ENCODE measurements at places on chromosomes 7 and 10.

GRCh38 chr7:115953592-115954255 lies 76.8 kb downstream of the TFEC start:
- H3K4me3 ChIP-seq = no peak overlapping the region
- H3K27ac ChIP-seq = no peak overlapping the region
- H3K27me3 ChIP-seq = no peaks in the 10 kb centered on the region
- H3K4me1 ChIP-seq = no peaks in the 10 kb centered on the region
- H3K36me3 ChIP-seq = no peaks in the 10 kb centered on the region
- no peak for DNase-seq

DNA sequence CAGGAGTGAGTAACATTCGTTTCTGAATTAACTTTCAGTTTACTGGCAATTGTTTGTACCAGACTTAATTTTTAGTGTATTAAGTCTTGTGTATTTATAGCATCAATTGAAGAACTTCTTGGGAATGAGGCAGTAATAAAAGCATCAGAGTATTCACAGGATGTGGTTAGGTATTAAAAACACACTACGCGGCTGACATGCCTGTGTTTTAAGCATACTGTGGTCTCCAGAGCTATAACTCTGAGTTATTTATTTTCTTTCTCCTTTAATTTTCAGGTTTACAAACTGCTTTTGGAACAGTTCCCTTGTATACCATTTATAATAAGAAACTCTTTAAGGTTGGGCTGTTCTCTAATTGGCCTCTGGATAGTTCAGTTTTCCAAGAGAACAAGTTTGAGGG lies 626.1 kb upstream of the NRG3 start:
- H3K27ac ChIP-seq = no peak overlapping the region
- no peak for DNase-seq
- no peaks in the 10 kb centered on the region for H3K36me3 ChIP-seq
- H3K4me1 ChIP-seq = no peaks in the 10 kb centered on the region

- no peaks in the 10 kb centered on the region for H3K27me3 ChIP-seq
- no peak overlapping the region for H3K4me3 ChIP-seq
- no peak for DNase-seq
- H3K36me3 ChIP-seq = no peaks in the 10 kb centered on the region
Measured at GRCh38 chr10:122213766-122214165, 57.3 kb upstream of the BTBD16 start.

- DNase-seq = peak; percentile 30
- peak overlapping the region; percentile 71 for H3K4me3 ChIP-seq
- H3K36me3 ChIP-seq = no peaks in the 10 kb centered on the region
- peaks cover 8% of the 10 kb centered on the region for H3K4me1 ChIP-seq
- no peaks in the 10 kb centered on the region for H3K27me3 ChIP-seq
Measured at GRCh38 chr7:32941681-32942414, 15.4 kb upstream of the FKBP9 start.

DNA sequence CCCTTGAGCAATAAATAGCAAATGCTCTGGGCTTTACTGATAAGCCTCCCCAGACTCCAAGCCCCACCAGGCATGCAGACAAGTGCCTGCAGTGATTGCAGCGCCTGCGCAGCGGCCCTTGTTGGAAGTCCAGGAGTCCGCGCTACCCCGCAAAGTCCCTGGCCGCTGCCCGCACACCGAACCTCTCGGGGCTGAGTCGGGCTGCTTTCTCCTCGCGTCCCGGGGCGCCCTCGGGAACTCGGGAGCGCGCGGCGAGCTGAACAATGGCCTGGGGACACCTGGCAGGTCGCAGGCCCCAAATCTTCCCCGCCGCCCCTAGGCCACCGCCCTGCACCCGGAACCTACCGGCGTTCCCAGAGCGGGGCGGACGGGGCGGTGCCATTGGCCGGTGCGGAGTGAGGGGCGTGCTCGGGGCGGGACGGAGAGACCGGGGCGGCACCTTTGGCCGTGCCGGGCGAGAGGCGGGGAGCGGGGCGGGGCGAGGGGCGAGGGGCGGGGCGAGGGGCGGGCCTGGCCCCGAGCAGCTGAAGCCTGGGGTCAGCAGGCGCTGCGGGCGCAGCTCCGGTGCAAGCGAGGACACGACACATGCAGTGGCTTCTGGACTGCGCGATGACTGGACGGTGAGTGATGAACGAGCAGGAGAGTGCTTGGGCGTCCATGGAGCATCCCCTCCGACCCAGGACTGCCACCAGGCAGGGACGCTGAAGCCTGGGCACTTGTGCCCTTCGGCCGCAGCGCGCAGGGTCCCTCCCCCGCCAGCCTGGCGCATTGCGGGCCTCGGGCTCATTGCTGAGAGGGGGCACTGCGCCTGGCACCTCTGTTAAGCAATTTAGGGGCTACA lies at the start of gene RASSF4:
RASSF4 (plus strand) TSS at position 556 of the 841 bp plus-strand sequence. CDS start 10,401 bp downstream, outside the sequence.
- H3K27ac ChIP-seq = peak within 1 kb of the TSS; percentile 73
- H3K36me3 ChIP-seq = no peaks in the 10 kb centered on the region
- peaks cover 8% of the 10 kb centered on the region for H3K4me1 ChIP-seq
- H3K27me3 ChIP-seq = no peaks in the 10 kb centered on the region
- DNase-seq = peak; percentile 92
- peak within 1 kb of the TSS; percentile 71 for H3K4me3 ChIP-seq

GRCh38 chr7:89695241-89695640 lies 459.0 kb upstream of the STEAP1 start:
- DNase-seq = no peak
- no peak overlapping the region for H3K4me3 ChIP-seq
- H3K27ac ChIP-seq = no peak overlapping the region
- H3K36me3 ChIP-seq = no peaks in the 10 kb centered on the region
- no peaks in the 10 kb centered on the region for H3K27me3 ChIP-seq

DNA sequence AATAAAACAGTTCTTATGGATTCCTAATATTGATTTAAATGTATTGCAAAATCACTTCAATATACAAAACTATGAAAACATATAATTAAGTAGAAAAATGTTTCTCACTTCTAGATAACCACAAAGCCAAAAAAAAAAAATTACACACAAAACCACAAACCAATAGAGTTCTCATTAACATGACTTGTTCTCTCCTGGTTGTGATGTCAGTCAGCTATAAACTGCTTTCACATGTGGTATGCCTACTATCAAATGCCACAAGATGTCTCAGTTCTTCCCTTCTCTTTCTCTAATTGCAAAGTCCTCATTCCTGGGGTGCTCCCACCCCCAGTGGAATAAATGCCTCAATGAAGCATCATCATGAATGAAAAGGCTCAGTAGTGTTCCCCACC lies 16.6 kb downstream of the GNAI1 start:
- no peak overlapping the region for H3K27ac ChIP-seq
- no peak for DNase-seq
- no peaks in the 10 kb centered on the region for H3K27me3 ChIP-seq
- peaks cover 4% of the 10 kb centered on the region for H3K4me1 ChIP-seq
- H3K36me3 ChIP-seq = no peaks in the 10 kb centered on the region

DNA sequence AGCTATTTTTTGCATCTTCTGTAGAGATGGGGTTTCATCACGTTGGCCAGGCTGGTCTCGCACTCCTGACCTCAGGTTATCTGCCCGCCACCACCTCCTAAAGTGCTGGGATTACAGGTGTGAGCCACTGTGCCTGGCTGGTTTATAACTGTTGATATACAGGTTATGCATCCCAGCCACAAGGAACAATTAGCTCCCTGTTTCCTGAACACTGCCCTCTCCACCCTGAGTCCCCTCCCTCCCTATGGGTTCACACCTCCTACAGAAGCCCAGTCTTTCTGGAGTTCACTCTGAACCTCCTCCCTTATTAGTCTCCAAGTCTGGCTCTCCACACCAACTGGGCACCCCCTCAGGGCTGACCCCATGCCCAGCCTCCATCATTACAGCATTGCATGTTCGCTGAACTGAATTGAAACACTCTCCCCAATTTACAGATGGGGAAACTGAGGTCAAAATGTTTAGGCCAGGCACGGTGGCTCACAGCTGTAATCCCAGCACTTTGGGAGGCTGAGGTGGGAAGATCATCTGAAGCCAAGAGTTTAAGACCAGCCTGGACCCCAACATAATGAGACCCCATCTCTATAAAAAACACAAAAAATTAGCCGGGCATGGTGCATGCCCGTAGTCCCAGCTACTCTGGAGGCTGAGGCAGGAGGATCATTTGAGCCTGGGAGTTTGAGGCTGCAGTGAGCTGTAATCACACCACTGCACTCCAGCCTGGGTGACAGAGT lies 1.7 kb upstream of the CLIP2 start:
- H3K27me3 ChIP-seq = no peaks in the 10 kb centered on the region
- H3K4me1 ChIP-seq = peaks cover 13% of the 10 kb centered on the region
- H3K27ac ChIP-seq = no peak overlapping the region
- DNase-seq = no peak
- H3K36me3 ChIP-seq = no peaks in the 10 kb centered on the region

All from ovary (tissue), 10 donors.